GM12864 (cell line): ENCODE measurements at places on chromosomes 13 and 19.

DNA sequence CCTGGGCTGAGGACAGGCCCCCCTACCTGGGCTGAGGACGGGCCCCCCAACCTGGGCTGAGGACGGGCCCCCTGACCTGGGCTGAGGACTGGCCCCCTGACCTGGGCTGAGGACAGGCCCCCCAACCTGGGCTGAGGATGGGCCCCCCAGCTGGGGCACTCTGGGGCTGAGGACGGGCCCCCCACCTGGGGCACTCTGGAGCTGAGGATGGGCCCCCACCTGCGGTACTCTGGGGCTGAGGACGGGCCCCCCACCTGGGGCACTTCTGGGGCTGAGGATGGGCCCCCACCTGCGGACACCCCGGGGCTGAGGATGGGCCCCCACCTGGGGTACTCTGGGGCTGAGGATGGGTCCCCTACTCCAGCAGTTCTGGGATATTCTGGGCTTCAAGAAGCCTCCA, 65.5 kb downstream of the RASA3 start:
- no peak for DNase-seq

DNA sequence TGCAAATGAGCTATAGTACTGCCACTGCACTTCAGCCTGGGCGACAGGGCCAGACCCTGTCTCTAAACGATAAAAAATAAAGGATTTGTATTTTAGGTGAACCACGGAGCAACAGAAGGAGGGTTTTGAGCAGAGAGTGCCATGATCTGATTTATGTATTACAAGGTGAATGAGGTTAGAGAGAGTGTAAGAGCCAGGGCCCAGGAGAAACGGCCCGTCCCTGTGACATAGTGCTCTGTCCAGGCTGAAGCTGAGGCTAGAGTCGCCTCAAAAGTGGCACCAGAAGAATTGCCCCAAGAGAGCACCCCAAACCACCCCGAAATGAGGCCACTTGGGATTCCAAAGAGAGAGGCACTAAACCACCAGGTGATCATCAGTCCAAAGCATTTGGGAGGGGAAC, 16.9 kb downstream of the MAG start:
- no peak for DNase-seq

DNA sequence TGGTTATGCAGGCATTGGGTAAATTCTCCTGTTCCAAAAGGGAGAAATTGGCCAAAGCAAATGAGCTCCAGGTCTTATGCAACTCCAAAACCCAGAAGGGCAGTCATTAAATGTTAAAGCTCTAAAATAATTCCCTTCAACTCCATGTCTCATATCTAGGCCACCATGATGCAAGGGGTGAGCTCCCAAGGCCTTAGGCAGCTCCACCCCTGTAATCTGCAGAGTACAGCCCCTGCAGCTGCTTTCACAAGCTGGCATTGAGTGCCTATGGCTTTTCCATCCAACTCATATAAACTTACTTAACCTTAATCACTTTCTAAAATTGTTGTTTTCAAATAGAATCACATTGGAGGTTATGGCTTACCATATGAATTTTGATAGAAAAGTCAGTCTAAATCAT, 44.7 kb upstream of the ZNF429 start:
- no peak for DNase-seq

- no peak for DNase-seq
Observed at GRCh38 chr13:109233293-109233692, 553.1 kb downstream of the IRS2 start.

DNA sequence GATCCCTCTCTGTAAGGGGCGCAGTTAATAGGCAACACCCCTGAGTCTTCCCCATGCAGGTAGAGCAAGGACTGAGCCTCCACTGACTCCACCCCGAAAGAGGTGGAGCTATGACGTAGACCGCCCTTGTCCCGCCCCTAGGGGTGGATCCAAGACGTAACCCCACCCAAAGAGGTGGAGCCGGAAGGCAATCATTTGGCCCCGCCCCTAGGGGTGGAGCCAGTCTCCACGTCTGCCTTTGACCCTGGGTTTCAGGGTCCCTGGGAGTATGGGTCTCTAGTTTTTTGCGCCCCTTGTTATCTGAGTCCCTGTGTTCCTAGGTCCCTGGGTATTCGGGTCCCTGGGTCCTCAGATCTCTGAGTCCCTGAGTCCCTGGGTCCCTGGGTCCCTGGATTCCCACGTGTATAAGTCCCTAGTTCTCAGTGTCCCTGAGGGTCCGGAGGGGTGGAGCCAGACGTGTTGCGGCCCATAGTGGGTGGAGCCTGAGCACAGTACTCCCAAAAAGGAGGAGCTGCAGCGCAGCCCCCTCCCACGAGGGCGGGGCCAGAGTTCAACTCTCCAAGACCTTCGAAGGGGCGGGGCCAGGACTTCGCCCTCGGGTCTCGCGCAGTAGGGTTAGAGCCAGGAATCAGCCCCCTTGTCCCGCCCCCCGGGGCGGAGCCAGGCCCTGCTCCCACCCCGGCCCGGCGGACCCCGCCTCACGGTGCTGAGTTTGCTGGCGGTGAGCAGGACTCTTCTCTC, 5.3 kb downstream of the DENND1C start:
- no peak for DNase-seq

DNA sequence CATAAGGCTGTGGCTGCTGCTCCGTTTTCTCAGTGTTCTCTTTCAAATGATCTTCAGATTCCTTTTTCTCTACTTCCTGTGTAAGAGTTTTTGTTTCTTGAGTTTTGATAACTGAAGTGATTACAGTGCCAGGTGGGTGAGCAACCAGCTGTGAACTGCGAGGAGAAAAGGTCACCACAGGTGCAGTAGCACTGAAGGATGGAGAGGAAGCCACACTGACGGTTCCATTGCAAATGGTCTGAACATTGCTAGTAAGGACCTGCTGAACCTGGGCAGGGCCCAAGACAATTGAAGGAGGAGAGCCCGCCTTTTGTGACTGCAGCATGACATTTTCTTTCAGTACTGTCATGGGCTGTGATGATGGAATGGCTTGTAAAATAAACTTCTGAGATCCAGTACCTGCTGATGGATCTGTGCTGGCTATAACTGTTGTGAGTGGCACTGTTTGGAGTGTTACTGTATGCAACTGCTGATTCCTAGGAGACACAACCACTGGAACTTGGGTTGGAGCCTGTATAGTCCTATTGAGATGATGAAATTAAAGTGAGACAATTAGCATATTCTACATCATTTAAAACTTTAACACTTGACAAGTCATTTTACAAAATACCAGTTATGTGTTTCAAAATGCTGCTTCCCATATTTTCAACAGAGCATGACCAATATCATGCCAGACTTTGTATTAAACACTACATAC, 85.5 kb downstream of the ELF1 start:
- no peak for DNase-seq

GRCh38 chr13:28636069-28636468, 22.9 kb upstream of the POMP start:
- no peak for DNase-seq

DNA sequence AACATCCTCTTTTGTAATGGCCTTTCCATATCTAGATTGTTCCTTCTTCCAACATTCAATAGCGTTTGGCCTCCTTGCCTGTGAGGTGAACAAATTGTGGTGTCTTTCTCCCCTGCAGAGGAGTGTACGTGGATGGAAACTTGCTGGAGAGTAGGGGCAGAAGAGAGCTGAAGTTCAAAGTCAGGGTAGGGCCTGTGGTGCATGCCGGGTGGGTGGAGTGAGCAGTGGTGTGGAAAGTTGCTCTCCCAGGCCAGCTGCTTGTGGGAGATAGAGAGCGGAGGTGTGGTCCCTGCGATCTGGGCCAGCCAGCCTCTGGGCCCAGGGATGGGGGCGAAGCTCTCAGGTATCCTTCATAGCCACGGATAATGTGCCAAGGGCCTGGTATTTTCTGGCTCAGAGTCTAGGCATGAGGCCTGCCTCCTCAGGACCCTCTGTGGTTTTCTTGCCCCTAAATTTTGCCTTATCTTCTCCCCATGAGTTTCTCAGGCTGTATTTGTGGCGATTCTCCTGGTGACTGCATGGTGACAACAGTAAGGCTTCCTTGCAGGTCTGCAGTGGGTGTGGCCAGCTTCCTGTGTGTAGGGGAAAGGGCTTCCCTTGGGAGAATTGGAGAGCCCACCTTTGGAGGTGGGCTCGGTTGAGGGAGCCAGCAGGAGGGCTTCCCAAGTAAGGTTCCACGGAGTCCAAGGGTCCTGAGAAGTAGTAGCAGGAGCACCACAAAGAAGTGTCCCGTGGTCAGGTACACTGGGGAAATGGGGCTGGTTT, 6.7 kb downstream of the RGCC start:
- no peak for DNase-seq

DNA sequence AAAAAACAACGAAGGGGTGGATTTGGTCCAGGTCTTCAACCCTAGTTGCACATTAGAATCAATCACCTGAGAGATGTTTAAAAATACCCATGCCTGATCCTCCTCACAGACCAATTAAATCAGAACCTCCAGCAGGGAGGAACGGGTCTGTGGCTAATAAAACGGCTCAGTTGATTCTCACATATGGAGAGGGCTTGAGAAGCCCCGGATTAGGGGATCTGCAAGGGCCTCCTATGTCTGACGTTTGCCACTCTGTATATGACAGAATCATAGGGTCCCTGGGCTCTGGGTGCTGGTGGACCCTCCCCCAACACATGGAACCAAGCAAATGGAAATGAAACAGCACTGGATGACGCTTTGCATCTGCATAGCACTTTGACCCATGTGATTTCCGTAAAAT, 36.7 kb upstream of the C13orf42 start:
- DNase-seq: no peak

DNA sequence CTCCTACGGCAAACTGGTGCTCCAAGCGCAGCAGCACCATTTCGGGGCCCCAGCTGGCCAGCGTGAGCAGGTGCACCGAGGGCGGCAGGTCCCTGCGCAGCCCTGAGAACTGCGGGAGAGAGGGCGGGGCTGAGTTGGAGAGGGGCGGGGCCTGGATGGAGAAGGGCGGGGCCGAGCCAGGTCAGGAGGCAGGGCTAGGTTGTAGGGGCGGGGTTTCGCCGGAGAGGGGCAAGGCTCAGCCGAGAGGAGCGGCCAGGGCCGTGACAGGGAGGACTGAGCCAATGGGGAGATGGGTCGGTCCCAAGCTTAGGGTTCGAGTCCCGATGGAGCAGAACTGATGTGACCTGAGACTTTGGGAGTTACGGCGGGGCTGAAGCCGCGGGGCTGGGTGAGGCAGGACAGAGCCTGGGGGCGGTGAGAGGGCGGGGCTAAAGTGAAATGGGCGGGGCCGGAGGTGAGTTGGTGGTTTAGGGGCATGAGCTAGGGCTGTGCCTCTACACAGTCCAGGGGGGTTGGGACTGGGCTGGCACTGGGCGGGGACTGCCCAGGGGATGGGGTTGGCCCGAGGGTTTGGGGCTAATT, 19.0 kb downstream of the MAN2B1 start:
- no peak for DNase-seq

DNA sequence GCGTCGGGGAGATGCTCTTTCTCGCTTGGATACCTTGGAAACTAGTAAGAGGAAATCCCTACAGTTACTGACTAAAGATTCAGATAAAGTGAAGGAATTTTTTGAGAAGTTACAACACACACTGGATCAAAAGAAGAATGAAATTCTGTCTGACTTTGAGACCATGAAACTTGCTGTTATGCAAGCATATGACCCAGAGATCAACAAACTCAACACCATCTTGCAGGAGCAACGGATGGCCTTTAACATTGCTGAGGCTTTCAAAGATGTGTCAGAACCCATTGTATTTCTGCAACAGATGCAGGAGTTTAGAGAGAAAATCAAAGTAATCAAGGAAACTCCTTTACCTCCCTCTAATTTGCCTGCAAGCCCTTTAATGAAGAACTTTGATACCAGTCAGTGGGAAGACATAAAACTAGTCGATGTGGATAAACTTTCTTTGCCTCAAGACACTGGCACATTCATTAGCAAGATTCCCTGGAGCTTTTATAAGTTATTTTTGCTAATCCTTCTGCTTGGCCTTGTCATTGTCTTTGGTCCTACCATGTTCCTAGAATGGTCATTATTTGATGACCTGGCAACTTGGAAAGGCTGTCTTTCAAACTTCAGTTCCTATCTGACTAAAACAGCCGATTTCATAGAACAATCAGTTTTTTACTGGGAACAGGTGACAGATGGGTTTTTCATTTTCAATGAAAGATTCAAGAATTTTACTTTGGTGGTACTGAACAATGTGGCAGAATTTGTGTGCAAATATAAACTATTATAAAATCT, 2.7 kb upstream of the KCNRG start:
- no peak for DNase-seq

GRCh38 chr13:110541526-110541920, 20.0 kb downstream of the RAB20 start:
- DNase-seq: no peak

DNA sequence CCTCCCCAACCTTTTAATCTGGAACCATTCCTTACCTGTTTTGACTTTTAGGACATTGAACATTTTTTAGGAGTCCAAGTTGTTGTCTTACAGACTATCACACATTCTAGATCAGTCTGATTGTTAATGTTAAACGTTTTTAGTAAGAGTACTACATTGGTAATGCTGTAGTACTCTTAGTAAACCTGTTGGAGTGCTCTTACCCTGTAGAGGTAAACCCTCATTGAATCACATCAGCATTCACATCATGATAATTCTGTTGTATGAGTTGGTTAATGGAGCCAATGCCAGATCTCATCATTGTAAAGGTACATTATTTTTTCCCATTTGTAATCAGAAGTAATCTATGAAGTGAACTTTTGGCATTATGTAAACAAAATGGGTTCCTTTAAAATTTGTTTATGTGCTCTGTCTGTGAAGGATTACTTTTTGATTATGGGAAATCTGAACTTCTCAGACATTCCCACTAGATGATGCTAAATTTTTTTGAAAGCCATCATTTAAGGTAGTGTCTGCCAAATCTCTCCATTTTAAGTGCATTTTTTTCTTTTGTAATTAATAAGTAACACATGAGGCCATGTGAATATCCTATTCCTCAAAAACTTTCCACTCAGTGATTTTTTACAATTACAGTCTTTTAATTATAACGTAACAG, 55.2 kb downstream of the VWA8 start:
- DNase-seq: peak; percentile 25

GRCh38 chr13:112032186-112032993, 34.6 kb upstream of the SOX1 start:
- no peak for DNase-seq

DNA sequence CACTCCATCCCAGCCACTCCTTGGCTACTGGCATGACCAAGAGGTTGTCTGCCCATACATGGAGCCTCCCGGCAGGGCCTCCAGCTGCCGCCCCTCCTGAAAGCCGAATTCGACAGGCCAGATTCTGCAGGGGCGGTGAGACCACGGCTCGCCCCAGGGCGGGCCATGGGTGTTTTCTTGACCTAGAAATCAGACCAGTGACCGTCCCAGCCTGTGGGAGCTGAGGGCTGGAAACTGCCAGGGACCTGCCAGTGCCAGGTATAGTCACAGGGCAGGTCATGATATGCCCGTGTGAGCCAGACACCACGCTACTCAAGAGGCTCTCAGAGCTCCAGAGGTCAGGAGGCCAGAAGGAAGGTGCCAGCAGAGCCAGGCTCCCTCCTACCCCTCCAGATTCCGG, 16.8 kb downstream of the DAPK3 start:
- DNase-seq: no peak

GRCh38 chr13:111893071-111893606, 173.8 kb upstream of the SOX1 start:
- DNase-seq: no peak

DNA sequence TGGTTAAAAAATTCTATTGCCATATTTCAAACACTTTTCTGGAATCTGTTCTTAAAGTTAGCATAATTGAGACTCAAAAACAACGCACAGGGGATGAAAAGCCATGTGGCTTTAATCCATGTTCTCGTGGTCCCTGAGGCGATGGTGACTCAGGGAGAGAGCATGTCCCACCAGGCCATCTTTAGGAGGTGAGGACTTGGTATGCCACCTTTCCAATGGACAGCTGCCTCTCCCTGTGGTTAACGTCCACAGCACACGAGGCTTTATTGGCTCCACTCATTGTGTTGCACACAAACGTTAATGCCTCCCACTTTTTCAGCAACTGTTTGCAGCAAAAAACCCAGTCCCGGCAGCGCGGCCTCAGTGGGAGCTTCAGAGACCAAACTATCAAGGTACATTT, 51.4 kb downstream of the EFNB2 start:
- DNase-seq: no peak
